Stimulated activated CD4-positive, alpha-beta T cell treated with anti-CD3 and anti-CD28 coated beads, TNF-alpha, amount 100 ng/mL, for 1 hour (primary cell): ENCODE measurements at places on chromosomes 3 and 15.

GRCh38 chr15:86394866-86395265, 315.2 kb downstream of the AGBL1 start:
- no peak for DNase-seq

- DNase-seq = no peak
These were observed 50.9 kb downstream of the BHLHE40 start for GRCh38 chr3:5030152-5030551.

DNA sequence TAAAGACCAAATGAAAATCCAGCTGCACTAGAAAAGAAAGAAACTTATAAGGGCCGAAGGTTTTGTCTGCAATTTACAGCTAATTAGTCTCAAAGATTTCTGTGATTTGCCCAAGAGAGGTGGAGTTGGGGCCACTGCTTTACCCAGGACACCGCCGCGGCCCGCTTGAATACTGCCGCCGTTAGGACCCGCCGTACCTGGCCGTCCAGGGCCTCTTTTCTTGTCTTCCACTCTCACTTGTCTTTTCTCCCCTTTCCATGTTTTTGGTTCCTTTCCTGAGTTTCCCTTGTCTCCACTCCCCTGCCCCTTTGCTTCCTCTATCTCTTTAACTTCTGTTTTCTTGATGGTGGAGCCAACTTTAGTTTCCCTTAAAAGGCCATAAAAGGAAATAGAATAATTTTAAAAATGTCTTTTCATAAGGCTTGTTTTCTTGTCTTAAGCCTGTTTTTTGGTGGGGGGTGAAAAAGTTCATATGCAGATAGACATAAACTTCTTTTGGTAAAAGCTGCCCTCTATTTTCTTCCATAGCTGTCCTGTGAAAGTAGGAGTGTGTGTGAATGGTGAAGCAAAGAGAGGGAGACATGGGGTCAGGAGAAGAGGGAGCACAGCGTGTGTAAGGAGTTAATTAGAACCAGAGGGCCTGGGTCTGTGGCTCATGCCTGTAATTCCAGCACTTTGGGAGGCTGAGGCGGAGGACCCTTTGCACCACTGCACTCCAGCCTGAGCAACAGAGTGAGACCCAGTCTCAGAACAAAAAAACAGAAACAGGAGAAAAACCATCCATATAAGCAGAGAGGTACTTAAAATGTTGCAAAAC, 16.0 kb upstream of the CCNL1 start:
- no peak for DNase-seq

DNA sequence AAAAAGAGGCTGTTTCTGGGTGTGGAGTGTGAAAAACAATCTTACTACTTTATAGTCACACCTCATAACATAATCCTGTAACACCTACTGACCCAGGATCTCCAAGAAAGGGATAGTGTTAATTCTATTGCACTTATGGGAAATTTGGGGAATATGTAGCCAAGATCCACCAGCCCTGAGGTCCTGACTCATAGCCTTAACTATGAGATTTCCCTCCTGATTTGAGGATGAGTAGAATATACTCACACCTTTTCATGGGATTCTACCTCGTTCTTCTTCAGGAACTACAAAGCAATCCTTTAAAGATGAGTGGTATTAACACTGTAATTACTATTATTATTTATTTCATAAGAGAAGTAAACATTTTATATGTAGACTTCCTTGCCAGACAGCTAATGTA, 315.2 kb downstream of the MECOM start:
- DNase-seq = no peak

DNA sequence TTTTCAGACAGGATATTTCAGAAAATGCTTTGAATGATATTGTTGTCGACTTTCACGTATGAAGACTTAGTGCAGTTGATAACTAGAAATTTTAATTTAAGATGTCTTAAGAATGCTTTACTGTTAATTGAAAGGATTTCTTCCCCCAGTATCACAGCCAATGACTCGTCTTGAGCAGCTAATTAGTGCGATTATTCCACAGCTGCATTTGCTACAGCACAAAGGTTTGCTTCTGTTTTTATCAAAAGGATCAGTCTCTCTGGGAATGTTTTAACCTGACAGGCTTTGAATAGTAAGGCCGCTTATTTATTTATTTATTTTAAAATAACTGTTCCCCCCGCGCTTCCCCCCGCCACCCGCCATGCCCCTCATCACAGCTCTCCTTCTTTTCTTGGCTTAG, 123.5 kb upstream of the SAMMSON start:
- DNase-seq = no peak
